ENCODE measurements at places on chromosomes 13 and 19.

GRCh38 chr19:16836115-16837034 lies 7.2 kb downstream of the SIN3B start:
- DNase-seq = no peak

- no peak for DNase-seq
Observed at GRCh38 chr13:42534785-42535184, 39.2 kb upstream of the TNFSF11 start.

DNA sequence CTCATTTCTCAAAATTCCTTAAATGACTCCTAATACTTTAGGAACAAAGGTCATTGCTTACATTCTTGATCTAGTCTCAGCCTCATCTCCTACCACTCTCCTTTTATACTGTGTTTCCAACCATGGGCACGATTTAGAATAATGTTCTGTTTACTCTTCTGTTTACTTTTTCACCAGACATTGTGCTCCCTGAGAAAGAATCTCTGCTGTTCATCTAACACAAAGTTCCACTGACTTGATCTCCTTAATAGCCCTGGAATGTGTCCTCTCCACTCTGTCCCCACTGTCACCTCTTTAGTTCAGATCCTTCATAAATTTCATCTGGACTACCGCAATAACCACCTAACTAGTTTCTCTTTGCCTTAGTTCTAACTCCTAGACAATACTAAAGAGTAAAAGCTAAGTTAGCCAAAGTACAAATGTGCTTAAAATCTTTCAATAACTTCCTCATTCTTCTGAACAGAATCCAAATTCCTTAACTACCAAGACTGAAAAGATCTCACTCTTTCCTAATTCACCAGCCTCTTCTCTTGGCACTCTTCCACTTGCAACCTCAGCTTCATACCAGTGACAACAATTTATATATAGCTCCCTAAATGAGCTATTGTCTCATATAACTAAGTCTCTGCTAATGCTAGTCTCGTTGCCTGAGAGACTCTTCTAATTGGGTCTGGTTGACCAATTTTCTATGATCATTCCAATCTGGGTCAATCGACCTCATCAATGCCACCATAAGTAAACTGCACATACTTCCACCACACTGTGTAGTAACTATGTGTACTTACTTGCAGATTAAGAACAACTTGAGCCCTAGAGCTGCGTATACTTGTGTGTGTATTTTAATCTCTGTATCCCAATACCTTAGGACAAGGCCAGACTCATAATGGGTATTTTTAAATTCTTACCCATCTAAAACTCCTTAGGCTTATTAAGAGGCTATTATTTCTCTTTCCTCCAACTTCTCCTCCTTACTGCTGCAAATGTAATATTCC lies 179.9 kb downstream of the VWA8 start:
- DNase-seq = no peak

DNA sequence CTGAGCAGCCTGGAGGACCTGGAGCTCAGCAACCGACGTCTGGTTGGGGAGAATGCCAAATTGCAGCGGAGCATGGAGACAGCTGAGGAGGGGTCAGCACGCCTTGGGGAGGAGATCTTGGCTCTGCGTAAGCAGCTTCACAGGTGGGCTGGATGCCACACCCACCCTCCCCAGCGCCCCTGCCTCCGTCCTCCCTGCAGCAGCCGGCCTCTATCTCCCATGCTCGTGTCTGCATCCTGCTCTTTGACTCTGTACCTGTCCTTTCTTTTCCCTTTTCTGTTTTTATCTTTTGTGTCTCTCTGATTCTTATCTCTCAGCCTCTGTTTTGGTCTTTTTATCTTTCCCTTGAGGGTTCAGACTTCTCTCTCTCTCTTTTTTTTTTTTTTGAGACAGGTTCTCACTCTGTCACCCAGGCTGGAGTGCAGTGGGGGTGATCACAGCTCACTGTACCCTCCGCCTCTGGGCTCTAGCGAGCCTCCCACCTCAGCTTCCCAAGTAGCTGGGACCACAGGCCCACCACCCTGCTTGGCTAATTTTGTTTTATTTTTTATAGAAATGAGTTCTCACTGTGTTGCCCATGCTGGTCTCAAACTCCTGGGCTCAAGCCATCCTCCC lies 10.1 kb downstream of the KASH5 start:
- no peak for DNase-seq

GRCh38 chr19:29267701-29268100 lies 54.8 kb upstream of the UQCRFS1 start:
- no peak for DNase-seq

GRCh38 chr19:18021121-18021755 lies 13.3 kb downstream of the ARRDC2 start:
- DNase-seq = no peak
